ENCODE measurements at places on chromosomes 5 and 9. TPM values are rescaled to one million over a fixed set of nuclear protein-coding genes. Genes with fewer than 3 reads are reported as not detected.

The KIF24 gene
- total RNA-seq = 0.78 TPM

The ZNF879 gene
- total RNA-seq = 5.7 TPM

The GABBR2 gene
- total RNA-seq = not detected

GRCh38 chr9:74403581-74403980, 93.6 kb upstream of the RORB start:
- no peak for DNase-seq
- H3K27ac ChIP-seq = no peak overlapping the region
- no peak overlapping the region for H3K4me3 ChIP-seq
- H3K27me3 ChIP-seq = no peaks in the 10 kb centered on the region
- no peaks in the 10 kb centered on the region for H3K4me1 ChIP-seq

- peak overlapping the region; percentile 59 for H3K4me3 ChIP-seq
- no peaks in the 10 kb centered on the region for H3K36me3 ChIP-seq
- no peaks in the 10 kb centered on the region for H3K4me1 ChIP-seq
- H3K27me3 ChIP-seq = no peaks in the 10 kb centered on the region
- peak; percentile 77 for DNase-seq
- H3K27ac ChIP-seq = no peak overlapping the region
Measured at GRCh38 chr5:149271195-149271715, 404 bp upstream of the AFAP1L1 start.

The DBH gene
- total RNA-seq = not detected

- peak; percentile 51 for DNase-seq
- H3K36me3 ChIP-seq = no peaks in the 10 kb centered on the region
- H3K27ac ChIP-seq = no peak overlapping the region
- H3K4me1 ChIP-seq = no peaks in the 10 kb centered on the region
- no peaks in the 10 kb centered on the region for H3K27me3 ChIP-seq
Measured at GRCh38 chr9:126608551-126608950, 5.2 kb upstream of the LMX1B start.

GRCh38 chr5:109250533-109251329, 159.0 kb downstream of the PJA2 start:
- H3K27ac ChIP-seq = no peak overlapping the region
- no peaks in the 10 kb centered on the region for H3K27me3 ChIP-seq
- H3K4me3 ChIP-seq = no peak overlapping the region
- peaks cover 4% of the 10 kb centered on the region for H3K4me1 ChIP-seq
- H3K36me3 ChIP-seq = no peaks in the 10 kb centered on the region

The FAM170A gene
- not detected for total RNA-seq

The LCN9 gene
- total RNA-seq = not detected

- no peak overlapping the region for H3K27ac ChIP-seq
- H3K4me3 ChIP-seq = no peak overlapping the region
- no peaks in the 10 kb centered on the region for H3K36me3 ChIP-seq
- no peak for DNase-seq
Measured at GRCh38 chr9:93068956-93069355, 10.5 kb downstream of the SUSD3 start.

The IRX1 gene
- not detected for total RNA-seq

The NAIP gene
- 84.5 TPM for total RNA-seq

- no peak for DNase-seq
- no peak overlapping the region for H3K4me3 ChIP-seq
- H3K36me3 ChIP-seq = no peaks in the 10 kb centered on the region
- no peaks in the 10 kb centered on the region for H3K27me3 ChIP-seq
- H3K4me1 ChIP-seq = no peaks in the 10 kb centered on the region
- H3K27ac ChIP-seq = no peak overlapping the region
Measured at GRCh38 chr5:80504833-80505232, 16.9 kb downstream of the FAM151B start.

The ZNF658 gene
- total RNA-seq = 4.2 TPM

DNA sequence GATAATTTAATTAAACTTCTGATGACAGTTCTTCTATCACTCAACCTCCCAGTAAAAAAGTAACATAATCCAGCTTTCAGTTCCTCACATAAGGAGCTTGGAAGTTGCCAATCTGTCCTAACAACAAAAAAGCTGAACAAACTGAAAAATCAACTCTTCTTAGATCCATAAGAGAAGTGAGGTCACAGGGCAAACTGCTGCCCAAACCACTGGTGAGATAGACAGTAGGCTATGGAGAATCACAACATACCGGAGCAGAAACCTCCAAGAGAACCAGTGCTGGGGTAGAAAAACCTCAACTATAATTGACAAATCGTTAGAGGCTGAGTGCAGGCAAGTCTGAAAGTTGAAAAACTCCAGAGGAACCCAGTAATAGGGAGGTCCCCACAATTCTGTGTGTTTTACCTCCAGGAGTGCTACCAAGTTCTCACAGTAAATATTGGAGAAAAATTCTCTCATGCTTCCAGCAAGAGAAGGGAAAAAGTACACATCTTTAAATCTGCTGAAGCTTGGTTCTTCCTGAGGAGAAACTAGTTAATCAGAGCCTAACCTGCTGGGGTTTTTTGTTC, 300.0 kb downstream of the PDE4D start:
- no peaks in the 10 kb centered on the region for H3K27me3 ChIP-seq
- H3K36me3 ChIP-seq = no peaks in the 10 kb centered on the region
- DNase-seq = no peak
- H3K4me1 ChIP-seq = peaks cover 5% of the 10 kb centered on the region
- no peak overlapping the region for H3K4me3 ChIP-seq

GRCh38 chr5:119420169-119420568, 32.1 kb upstream of the HSD17B4 start:
- no peaks in the 10 kb centered on the region for H3K36me3 ChIP-seq
- H3K27ac ChIP-seq = no peak overlapping the region
- no peak for DNase-seq
- H3K27me3 ChIP-seq = no peaks in the 10 kb centered on the region
- H3K4me1 ChIP-seq = no peaks in the 10 kb centered on the region

The GKAP1 gene
- 8.0 TPM for total RNA-seq

GRCh38 chr9:38690574-38690973, 29.4 kb downstream of the FAM240B start:
- no peaks in the 10 kb centered on the region for H3K36me3 ChIP-seq
- no peaks in the 10 kb centered on the region for H3K4me1 ChIP-seq
- no peak overlapping the region for H3K27ac ChIP-seq

The SPINK1 gene
- total RNA-seq = 13.7 TPM

The AP3B1 gene
- total RNA-seq = 45.5 TPM

DNA sequence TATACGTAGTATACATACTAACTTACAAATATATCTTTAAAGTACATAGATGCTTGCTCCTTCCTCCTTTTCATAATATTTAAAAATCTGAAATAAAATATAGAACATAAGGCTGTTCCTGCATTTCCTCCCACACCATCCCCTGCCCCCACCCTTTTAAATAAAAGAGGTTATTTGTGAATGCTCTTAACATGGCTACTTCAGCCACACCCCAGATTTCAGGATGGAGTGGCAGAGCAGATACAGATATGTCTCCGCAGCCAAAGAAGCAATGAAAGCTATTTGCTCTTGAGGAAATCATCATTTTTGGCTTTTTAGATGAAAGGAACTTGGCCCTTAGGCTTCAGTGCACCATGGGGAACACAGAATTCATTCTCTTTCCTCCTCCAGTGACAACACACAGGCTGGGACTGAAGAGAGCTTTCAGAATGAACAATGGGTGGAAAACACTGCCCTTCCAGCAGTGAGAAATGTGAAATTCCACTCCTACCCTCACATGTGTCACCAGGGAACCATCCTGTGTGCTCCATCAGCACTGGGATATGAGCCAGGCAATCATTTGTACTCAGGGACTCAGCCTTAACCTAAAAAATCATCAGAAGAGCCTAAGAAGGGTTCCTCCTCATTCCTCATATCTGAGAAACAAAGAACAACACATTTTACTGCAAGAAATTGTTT, 134.3 kb downstream of the PPP2R2B start:
- no peak overlapping the region for H3K27ac ChIP-seq
- H3K4me3 ChIP-seq = no peak overlapping the region
- H3K27me3 ChIP-seq = no peaks in the 10 kb centered on the region
- no peak for DNase-seq
- H3K36me3 ChIP-seq = no peaks in the 10 kb centered on the region

- peak within 1 kb of the TSS; percentile 85 for H3K27ac ChIP-seq
- no peaks in the 10 kb centered on the region for H3K4me1 ChIP-seq
- no peaks in the 10 kb centered on the region for H3K36me3 ChIP-seq
- H3K4me3 ChIP-seq = peak within 1 kb of the TSS; percentile 46
- no peaks in the 10 kb centered on the region for H3K27me3 ChIP-seq
Measured at GRCh38 chr5:108747774-108748400, at the start of gene FER. FER (plus strand) TSS chr5:108747897; CDS start chr5:108798183, 50,286 bp downstream.

The ADGRD2 gene
- total RNA-seq = not detected

GRCh38 chr9:35903049-35903448, 3.0 kb upstream of the HRCT1 start:
- H3K4me3 ChIP-seq = no peak overlapping the region
- H3K4me1 ChIP-seq = no peaks in the 10 kb centered on the region
- H3K27me3 ChIP-seq = no peaks in the 10 kb centered on the region
- DNase-seq = no peak

GRCh38 chr5:57524348-57525060, 41.9 kb upstream of the ACTBL2 start:
- H3K27ac ChIP-seq = no peak overlapping the region
- no peaks in the 10 kb centered on the region for H3K27me3 ChIP-seq
- H3K4me3 ChIP-seq = no peak overlapping the region
- H3K36me3 ChIP-seq = no peaks in the 10 kb centered on the region

- peaks cover 3% of the 10 kb centered on the region for H3K4me1 ChIP-seq
- no peaks in the 10 kb centered on the region for H3K36me3 ChIP-seq
- H3K4me3 ChIP-seq = no peak overlapping the region
- no peak overlapping the region for H3K27ac ChIP-seq
- H3K27me3 ChIP-seq = no peaks in the 10 kb centered on the region
- DNase-seq = no peak
Measured at GRCh38 chr5:110112348-110112747, 422.6 kb downstream of the MAN2A1 start.

- H3K27ac ChIP-seq = no peak within 1 kb of the TSS
- no peaks in the 10 kb centered on the region for H3K4me1 ChIP-seq
- no peak within 1 kb of the TSS for H3K4me3 ChIP-seq
- peaks cover 3% of the 10 kb centered on the region for H3K27me3 ChIP-seq
- H3K36me3 ChIP-seq = no peaks in the 10 kb centered on the region
Measured at GRCh38 chr5:171308453-171309275, at the start of gene TLX3. TLX3 (plus strand) TSS chr5:171309248; CDS start chr5:171309366, 118 bp downstream.

DNA sequence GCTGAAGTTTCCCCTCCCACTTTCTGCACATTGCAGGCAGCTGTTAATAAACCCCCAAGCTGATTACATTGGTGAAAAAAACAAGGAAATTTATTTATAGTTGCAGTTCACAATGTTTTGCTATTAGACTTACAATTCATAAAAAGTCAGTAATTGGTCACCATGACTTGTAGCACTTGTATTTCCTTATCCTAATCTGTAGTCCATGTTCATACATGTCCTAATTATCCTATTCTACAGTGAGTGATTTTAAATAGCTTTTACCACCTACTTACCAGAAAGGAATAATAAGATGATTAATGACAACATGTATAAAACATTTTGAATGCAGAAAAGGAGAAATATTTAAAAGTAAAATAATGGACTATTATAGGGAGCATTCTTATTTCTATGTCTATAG, 760.0 kb upstream of the RIOK2 start:
- H3K4me1 ChIP-seq = no peaks in the 10 kb centered on the region
- H3K4me3 ChIP-seq = no peak overlapping the region
- DNase-seq = no peak
- no peaks in the 10 kb centered on the region for H3K36me3 ChIP-seq

GRCh38 chr9:79623799-79624721, 52.3 kb downstream of the TLE4 start:
- H3K27ac ChIP-seq = no peak overlapping the region
- no peak overlapping the region for H3K4me3 ChIP-seq
- H3K4me1 ChIP-seq = peaks cover 2% of the 10 kb centered on the region
- H3K36me3 ChIP-seq = no peaks in the 10 kb centered on the region
